Left kidney (tissue), 8 donors: ENCODE measurements at places on chromosomes 4 and X. TPM values are rescaled to one million over a fixed set of nuclear protein-coding genes. Genes with fewer than 3 reads are reported as not detected.

- no peak for DNase-seq
These were observed 54.0 kb downstream of the MAP9 start for GRCh38 chr4:155322782-155323181.

DNA sequence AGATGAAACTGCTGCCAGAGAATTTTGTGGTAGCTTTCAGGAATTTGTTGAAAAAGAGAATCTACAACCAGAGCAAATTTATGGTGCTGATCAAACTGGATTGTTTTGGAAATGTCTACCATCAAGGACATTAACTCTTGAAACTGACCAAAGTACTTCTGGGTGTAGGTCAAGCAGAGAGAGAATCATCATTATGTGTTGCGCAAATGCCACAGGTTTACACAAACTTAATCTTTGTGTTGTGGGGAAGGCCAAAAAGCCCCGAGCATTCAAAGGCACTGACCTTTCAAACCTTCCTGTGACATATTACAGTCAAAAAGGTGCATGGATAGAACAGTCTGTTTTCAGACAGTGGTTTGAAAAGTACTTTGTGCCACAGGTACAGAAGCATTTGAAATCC lies 2.1 kb downstream of the TIGD2 start:
- DNase-seq = no peak

DNA sequence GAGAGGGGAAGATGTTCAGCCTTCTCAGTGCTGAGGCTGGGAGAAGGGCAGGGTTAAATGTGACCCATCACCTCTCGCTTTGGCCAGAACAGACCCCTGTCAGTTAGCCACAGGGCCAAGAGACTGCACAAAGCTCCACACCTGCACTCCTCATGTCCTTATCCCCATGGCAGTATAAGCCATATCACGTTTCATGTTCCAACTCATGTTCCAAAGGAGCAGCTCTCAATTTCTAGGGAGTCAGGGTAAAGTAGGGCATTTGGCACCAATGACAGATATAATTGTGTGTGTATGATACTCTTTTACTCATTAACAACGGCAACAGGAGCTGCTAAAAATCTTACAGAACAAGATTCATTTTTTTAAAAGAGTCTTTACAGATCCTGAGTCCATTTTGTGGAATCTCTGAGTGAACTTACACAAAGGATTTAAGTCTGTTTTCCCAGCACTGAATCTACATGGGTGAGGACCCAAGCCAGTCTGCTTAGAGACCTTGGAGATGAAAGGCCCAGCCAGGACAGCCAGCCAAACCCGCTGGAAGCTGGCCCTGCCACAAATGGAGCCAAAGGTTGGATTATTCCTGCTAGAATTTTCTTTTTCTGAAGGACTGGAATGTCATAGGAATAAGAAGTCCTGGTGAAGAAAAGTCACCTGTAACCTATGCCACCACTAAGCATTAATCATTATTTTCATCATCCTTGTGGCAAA lies 129.1 kb upstream of the SMAD1 start:
- DNase-seq = no peak

- DNase-seq = no peak
These were observed 35.4 kb upstream of the ASMTL start for GRCh38 chrX:1488141-1488540.

DNA sequence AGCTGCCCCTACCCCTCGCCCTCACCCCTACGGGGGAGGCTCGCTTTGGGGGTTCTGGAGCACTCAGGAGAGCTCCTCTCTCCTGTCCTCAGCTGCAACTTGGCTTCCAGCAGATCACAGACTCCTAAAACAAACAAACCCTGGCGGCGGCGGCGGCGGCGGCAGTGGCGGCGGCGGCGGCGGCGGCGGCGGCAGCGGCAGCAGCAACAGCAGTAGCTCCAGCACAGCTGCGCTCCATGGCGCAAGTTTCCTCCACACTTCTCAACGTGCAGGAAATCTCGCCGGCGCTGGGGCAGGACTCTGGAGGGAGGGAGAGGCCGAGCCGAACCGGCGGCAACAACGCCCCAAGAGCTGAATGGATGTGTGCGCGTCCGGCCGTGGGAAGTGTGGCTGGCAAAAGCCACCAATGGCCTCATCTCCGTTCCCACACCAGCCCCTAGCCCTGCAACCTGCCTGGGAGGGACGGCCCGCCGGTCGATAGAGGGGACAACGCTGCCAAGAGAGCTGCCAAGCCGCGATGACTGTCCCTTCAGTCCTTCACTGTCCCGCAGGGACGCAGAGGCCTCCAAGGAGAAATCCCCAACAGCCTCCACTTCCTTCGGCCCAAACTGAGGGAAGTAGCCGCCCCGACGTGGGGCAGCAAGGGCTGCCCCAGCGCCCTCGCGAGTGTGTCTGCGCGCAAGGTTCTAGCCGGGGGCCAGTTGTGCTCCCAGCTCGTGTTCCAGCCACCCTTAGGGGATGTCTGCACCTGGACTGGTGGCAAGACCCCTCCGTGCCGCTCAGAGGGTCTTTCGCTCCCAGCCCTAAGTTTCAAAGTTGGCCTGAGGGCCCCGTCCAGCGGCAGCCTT lies 775 bp downstream of the SHROOM4 start:
- no peak for DNase-seq

DNA sequence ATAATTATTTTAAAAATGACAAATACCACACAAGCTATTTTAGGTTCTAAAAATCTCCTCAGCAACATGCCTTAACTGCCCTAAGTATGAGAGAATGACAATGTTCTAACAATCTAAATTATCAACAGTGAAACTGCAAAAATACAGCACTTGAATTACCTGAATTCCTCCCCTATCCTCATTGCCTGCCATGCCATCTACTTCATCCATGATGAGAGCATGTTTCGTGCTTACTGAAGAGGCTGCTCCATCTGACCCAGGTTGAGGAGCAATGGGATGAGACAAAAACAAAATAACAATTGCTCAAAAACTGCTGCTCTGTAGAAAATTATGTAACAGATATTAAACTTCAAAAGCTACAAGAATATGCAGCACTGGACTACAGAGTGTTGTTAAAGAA lies 63.3 kb downstream of the RFC1 start:
- no peak for DNase-seq

DNA sequence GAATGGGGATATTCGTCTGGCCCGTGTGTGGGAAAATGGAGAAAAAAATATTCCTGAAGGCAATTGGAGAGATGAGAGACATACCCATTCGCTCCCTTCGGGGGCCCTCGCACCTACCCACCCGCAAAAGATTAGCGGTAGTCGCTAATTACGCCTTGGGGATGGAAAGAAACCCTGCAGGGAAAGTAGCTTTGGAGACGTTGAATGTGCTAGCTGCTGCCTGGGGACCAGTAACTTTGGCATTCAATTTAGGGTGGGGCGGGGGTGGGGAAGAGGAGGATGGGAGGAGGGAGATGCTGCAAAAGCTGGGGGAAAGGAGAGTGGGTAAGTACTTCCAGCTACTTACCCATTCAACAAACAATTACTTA lies 407 bp upstream of the ZC4H2 start:
- no peak for DNase-seq

DNA sequence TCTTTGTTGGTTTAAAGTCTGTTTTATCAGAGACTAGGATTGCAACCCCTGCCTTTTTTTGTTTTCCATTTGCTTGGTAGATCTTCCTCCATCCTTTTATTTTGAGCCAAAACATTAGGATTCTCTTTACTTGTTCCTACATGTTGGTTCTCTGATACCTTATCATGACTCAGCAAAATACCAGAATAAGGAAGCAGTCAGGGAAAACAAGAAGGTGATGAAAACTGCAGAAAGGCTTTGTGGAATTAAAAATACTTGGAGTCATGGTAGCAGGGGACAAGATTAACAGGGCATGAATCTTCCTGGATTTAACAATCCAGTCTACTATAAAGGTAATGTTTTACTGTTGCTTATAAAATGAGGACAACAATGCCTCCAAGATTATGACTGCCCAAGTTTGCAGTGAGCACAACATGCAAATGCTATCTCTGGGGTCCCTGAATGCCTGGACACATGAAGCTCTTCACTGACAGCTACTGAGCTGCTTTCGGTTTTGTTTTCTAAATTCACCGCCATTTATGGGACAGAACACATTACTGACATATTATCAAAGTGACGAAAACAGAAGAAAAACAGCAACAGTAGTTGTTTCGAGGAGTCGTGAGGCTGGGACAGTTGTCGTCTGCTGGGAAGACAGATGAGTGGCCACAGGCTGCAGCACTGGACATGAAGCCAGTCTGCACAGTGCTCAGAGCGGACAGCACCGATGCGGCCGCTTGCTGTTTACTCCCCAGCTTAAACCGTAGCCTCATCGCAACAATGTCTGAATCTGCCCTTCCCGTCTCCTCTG lies 174.5 kb upstream of the DKK2 start:
- DNase-seq = no peak

DNA sequence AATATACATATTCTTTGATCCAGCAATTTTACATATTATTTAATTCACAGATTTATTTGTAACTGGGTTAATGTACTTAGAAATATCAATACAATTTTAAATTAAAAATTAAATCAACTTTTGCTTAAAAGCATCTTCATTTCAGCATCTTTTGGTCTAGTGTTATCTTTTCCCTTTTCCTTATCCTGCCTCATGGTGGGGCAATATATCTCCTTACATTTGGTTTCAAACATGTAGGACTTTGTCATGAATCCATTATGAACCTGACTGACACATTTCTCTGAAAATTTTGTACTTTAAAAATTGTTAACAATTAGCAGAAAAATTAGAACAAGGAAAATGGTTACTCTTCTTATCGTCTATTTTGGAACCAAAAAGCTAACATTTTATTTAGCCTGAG lies 42.8 kb upstream of the ANK2 start:
- DNase-seq = no peak

DNA sequence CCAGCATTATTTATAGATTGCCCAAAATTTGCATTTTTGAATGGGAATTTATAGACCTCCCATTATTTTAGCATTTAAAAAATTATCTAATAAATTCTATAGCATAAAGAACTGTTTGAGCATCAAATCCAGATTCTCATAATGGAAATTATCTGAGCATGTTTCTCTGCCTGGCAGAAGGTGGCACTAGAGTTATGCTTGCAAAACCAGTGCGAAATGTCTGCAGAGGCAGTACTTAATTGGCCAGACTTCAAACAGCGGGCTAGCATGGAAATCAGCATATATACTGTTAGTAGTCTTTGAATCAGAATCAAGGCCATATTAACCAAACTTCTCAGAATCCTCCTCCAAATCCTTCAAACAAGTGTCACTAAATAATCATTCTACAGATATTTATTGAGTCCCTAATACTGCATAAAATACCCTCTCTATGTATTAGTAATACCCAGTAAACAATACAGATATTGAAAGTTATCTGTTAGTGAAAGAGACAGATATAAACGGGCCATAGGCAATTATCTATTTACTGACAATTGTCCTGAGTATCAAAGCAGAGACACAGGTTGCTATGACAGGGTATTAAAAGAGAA lies 78.7 kb upstream of the DCLK2 start:
- DNase-seq = no peak

- no peak for DNase-seq
These were observed 112.3 kb upstream of the BANK1 start for GRCh38 chr4:101678180-101678579.

GRCh38 chrX:150989420-150989819 lies 6.3 kb downstream of the HMGB3 start:
- DNase-seq = no peak

- DNase-seq = peak; percentile 14
These were observed 179.1 kb upstream of the KLHL4 start for GRCh38 chrX:87338510-87338909.

- DNase-seq = no peak
These were observed 740.1 kb downstream of the KLHL13 start for GRCh38 chrX:117376460-117376859.

GRCh38 chr4:154622598-154622997 lies 10.1 kb upstream of the FGG start:
- peak; percentile 44 for DNase-seq

DNA sequence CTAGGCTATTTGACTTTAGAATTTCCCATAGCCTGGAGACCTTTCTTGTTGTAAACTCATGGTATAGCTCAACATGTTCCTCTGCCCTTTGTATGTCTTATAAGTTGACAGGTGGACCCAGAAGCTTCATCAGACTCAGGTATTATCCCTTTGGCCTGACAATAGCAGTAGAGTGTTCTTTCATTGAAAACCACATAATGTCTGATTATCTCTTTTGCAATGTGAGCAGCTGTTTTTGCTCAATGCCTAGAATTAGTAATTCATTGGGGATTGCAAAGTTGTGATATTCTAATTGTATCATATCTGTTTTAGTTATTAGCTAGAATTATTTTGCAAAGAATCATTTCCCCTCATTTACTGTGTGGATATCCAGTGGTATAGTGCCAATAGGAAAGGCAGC lies 27.5 kb downstream of the TBC1D19 start:
- DNase-seq = no peak

DNA sequence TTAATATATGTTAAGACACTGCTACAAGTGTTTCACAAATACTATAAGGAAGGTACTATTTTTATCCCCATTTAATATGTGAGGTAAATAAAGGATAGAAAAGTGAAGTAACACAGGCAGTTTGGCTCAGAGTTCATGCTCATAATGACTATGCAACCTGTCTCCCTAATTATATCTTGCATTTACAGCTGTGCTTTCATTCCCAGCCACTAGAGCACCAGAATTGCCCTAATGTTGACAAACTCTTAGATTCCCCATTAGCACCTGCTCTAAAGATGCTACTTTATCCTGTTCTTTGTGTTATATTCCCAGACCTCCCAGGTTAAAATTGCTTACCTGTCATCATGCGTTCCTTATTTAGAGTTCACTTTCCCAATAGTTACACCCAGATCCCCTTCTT lies 833.6 kb downstream of the CCSER1 start:
- no peak for DNase-seq

- peak; percentile 48 for DNase-seq
These were observed 1.6 kb downstream of the APBB2 start for GRCh38 chr4:41212616-41213203.

- no peak for DNase-seq
These were observed 27.0 kb upstream of the TMEM131L start for GRCh38 chr4:153438916-153439756.

DNA sequence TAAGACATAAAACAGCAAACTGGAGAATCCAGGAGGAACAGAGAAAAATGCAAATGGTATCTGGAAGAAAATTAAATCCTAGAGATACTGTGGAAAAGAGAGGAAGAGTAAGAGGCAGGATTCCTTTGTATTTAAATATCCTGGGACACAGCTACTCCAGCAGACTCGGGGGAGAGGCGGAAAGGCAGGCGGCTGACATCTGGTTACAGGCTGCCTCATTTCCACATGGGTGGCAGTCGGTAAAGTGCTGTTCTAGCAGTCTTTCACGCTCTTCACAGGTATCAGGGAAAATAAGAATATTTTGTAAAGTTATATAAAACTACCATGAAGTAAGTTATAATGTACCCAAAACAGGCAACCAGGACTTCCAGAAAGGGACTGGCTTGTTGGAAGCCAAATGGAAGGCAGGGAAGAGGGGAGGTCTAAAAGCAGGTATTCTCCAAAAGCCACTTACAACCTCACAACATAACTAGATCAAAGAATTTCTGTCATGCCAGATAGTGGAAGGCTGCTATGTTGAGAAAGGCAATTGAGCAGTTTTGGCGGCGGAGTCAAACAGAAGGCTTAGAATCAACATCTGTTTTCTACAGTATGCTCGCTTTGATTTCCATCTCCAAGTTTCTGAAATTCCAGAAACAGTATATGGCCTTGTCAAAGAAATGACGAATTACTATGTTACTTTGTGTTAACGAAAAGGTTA lies 1.3 kb upstream of the TIGD2 start:
- peak; percentile 20 for DNase-seq

The NOX1 gene
- polyA plus RNA-seq = 0.93 TPM

The FRG1 gene
- 66.7 TPM for polyA plus RNA-seq

The IL21 gene
- not detected for polyA plus RNA-seq

The AREG gene
- polyA plus RNA-seq = 0.25 TPM

The OTUD6A gene
- not detected for polyA plus RNA-seq

The KIAA1210 gene
- polyA plus RNA-seq = 1.5 TPM

The TMPRSS11D gene
- polyA plus RNA-seq = 0.13 TPM

The MND1 gene
- 22.6 TPM for polyA plus RNA-seq

The MAP9 gene
- polyA plus RNA-seq = 35.3 TPM

The SLC10A4 gene
- polyA plus RNA-seq = 0.38 TPM
